Stimulated activated CD4-positive, alpha-beta T cell treated with anti-CD3 and anti-CD28 coated beads, Interleukin-15, amount 100 ng/mL, for 48 hours (primary cell): ENCODE measurements at places on chromosomes 5 and 9.

- DNase-seq, result no peak
These were observed 65.5 kb upstream of the OSMR start for GRCh38 chr5:38780316-38780715.

- DNase-seq, result no peak
These were observed 73.0 kb downstream of the KIF24 start for GRCh38 chr9:34256104-34256503.

GRCh38 chr9:122546196-122546595 lies 6.7 kb upstream of the OR1N2 start:
- no peak for DNase-seq

DNA sequence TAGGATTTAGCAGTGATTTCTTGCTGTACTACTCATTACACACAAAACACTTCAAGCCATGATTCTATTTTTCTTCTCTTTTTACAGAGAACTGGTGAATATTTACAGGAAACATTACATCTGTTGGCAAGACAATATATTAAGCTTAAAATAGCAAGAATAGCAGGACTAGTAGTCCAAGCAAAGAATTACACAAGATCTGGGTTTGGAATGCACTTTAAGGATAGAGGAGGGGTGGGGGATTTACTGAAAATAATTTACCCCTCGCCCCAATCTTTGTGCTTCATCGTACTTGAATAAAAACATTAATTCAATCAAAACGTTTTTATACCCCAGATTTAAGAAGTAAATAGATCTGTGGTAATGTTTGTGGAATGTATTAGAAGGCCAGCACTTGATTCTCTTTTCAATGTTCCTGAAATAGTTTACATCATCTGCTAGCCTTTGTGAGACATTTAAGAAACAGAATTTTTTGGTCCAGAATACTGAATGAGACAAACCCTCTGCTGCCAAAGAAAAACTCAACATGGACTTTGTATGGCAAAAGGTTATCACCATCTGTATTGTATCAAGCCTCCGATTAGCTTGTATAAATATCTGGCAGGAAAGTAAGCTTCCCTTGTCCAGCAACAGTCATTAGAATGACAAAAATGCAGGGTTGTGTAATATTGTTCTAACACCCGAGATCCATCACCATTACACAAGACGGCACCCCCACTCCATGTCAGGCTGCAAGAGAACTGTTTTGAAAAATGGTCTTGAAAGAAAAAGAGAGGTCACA lies 23.8 kb downstream of the SVEP1 start:
- DNase-seq, result no peak

DNA sequence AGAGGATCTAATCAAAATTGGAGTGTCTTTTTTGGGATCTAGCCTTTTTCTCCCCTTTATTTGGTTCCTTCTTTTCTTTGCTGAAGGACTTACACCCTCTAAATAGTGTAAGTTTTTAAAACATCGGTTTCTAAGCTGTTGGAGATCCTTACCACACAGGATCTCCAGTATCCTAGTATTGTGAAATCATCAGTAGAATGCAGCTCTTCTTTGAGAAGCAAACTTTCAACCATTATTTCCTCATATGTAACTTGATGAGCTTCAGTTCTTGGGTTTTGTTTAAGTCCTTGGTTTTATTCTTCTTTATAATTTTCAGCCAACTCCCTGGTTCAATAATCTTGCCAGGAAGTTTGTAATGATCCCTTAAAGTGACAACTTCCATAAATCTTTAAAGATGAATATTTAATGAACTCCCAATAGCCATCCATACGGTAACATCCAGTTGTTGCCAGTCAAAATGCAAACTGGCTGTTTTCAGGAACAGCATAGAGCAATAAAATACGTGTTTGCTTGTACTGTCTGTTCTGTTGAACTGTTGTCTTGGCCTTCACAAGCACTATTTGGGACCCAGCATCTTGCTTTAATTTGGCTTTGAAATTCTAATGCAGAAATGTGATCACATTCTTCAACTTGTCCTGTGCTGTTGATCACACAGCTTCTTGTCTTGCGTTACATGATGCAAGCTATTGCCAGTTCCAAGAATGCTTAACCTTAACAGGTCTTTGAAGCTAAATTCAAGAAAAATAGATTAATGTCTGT lies 34.8 kb upstream of the TTC23L start:
- no peak for DNase-seq
